HepG2 (cell line): ENCODE measurements at places on chromosomes 5 and 9. TPM values are rescaled to one million over a fixed set of nuclear protein-coding genes. Genes with fewer than 3 reads are reported as not detected.
A peak's percentile ranks its signal among the peaks of the same experiment; 100 is the strongest.

DNA sequence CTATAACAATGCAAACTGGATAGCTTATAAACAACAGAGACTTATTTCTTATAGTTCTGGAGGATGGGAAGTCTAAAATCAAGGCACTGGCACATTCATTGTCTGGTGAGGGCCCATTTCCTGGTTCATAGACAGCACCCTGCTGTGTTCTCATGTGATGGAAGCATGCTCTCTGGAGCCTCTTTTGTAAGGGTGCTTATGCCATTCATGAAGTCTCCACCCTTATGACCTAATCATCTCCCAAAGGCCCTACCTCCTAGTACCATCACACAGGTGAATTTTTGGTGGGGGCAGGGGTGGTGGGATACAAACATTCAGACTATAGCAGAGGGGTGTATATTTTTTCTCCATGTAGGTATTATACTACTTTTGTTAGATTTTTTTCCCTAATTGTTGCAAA lies 92.4 kb downstream of the UNC13B start:
- H3K27ac ChIP-seq = no peak overlapping the region

RANBP3L gene
- 0.09 TPM in 1 of 2 replicates, not detected in the other for total RNA-seq

DNA sequence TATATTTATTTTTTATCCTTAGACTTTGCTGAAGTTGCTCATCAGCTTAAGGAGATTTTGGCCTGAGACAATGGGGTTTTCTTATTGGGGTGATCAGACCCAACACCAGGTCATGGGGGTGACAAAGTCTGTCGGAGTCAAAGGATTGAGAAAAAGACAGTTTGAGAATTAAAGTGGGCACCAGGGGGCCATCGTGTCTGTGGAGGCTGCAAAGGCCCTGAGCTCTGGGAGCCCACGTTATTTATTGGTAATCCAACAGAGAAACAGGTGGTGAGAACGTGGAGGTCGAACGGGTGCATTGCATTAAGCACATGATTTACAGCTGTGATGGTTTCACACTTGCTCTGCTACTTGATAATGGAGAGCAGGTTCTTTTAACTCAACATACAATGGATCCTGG lies 102.5 kb upstream of the CDH10 start:
- DNase-seq = no peak
- H3K4me3 ChIP-seq = no peak overlapping the region
- H3K27me3 ChIP-seq = no peaks in the 10 kb centered on the region
- no peak overlapping the region for H3K27ac ChIP-seq
- no peaks in the 10 kb centered on the region for H3K4me1 ChIP-seq

VCAN gene
- total RNA-seq = 0.83 and 1.2 TPM in 2 replicates

- DNase-seq = no peak
- no peaks in the 10 kb centered on the region for H3K36me3 ChIP-seq
- H3K27ac ChIP-seq = no peak overlapping the region
Measured at GRCh38 chr9:116172216-116172615, 18.6 kb downstream of the PAPPA start.

DNA sequence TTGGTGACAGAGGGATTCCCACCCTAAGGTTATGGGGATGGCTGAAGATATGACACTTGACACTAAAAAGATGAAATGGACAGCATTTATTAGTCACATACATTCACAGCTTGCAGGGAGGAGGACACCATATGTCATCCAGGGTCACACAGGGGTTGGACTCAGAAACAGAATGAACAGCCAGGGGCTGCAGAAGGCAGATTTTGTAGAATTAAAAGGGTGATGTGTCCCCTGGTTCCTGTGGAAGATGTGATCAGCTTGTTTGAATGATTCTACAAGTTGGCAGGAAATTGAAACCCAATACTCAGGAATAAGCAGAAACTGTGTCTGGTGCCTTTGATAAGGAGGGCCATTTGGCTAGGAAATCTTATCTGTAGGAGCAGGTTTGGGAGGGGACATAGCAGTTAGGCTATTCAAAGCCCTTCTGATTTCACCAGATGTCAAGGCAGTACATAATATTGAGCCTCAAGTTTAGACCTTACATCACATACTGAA lies 102.3 kb upstream of the GRIN3A start:
- no peaks in the 10 kb centered on the region for H3K36me3 ChIP-seq
- DNase-seq = no peak
- H3K27me3 ChIP-seq = no peaks in the 10 kb centered on the region
- H3K27ac ChIP-seq = no peak overlapping the region
- no peak overlapping the region for H3K4me3 ChIP-seq

SNCAIP gene
- total RNA-seq = not detected in 2 replicates

DNA sequence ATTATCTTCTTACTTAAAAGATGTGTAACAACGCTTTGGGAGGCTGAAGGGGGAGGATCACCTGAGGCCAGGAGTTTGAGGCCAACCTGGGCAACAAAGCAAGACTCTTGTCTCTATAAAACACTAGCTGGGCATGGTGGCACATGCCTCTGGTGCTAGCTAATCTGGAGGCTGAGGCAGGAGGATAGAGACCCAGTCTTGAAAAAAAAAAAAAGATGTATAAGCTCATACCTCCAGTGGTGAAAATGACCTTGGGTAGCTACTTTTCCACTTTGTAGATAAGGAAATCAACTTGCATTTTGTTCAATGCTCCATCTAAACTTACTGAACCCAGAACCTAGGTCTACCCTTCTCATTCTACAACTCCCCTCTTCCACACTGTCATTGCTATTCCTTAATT lies 16.6 kb downstream of the ARRDC3 start:
- no peak overlapping the region for H3K27ac ChIP-seq
- H3K4me3 ChIP-seq = no peak overlapping the region
- H3K27me3 ChIP-seq = no peaks in the 10 kb centered on the region
- no peak for DNase-seq

DNA sequence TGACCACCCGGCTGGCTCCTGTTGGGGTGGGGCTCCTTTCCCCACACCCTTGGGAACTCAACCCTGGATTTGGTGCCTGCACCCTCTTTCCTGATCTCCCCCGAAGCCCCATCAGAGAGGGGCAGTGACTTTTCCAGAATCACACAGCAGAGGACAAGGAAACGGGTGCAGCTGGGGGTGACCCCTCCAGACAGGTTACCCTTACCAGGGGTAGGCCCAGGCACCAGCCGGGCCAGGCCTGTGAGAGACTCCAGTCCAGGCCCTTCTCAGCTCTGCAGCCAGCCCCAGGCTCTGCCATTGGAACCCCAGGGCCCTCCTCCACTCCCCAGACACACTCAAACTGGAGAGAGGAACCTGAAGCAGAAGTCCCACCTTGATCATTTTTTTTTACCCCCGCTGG lies 19.0 kb upstream of the PHYHD1 start:
- H3K4me1 ChIP-seq = peaks cover 28% of the 10 kb centered on the region
- no peak for DNase-seq
- H3K36me3 ChIP-seq = peaks cover 7% of the 10 kb centered on the region
- H3K27ac ChIP-seq = no peak overlapping the region

DNA sequence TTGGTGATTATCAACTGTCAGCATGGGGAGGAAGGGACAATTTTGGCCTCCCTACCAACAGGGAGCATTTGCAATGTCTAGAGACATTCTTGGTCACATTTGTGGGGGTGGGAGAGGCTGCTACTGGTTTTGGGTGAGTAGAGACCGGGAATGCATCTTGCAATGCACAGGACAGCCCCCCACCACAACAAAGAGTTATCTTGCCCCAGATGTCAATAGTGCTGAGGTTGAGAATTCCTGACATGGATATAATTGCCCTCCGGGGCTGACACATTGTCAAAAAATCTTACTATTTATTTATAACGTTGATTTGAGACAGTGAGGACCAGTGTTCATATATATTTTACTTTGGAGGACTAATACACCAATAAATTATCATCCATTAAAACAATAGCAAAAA lies 316.1 kb downstream of the PSAT1 start:
- H3K27me3 ChIP-seq = peaks cover 4% of the 10 kb centered on the region; the same call in 1 of the 3 replicates
- H3K4me1 ChIP-seq = no peaks in the 10 kb centered on the region
- no peak overlapping the region for H3K27ac ChIP-seq
- no peaks in the 10 kb centered on the region for H3K36me3 ChIP-seq
- H3K4me3 ChIP-seq = no peak overlapping the region

- H3K4me1 ChIP-seq = peaks cover 9% of the 10 kb centered on the region
- peaks cover 26% of the 10 kb centered on the region; the same call in 2 of the 3 replicates for H3K27me3 ChIP-seq
- DNase-seq = no peak
- H3K36me3 ChIP-seq = no peaks in the 10 kb centered on the region
- no peak overlapping the region for H3K27ac ChIP-seq
Measured at GRCh38 chr9:27527702-27528075, 1.9 kb downstream of the MOB3B start.

DNA sequence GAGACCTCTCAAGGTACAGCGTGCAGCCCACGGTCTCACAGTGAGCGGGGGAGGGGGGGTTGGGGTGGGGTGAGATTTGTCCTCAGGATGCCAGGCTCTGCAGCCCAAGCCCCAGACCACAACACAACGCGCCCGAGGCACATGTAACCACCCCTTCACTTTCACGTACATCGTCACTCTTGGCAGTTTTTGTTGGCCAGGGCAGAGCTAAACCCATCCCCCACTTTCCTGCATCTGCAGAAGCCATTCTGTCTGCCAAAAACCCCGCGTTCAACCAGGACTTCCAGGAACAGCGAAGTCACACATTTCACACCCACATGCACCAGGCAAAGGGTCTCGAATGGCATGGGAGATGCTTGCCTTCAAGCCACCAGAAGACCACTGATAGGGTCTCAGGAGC lies 9.4 kb upstream of the SMIM23 start:
- no peak for DNase-seq
- H3K36me3 ChIP-seq = no peaks in the 10 kb centered on the region
- H3K4me1 ChIP-seq = no peaks in the 10 kb centered on the region

DNA sequence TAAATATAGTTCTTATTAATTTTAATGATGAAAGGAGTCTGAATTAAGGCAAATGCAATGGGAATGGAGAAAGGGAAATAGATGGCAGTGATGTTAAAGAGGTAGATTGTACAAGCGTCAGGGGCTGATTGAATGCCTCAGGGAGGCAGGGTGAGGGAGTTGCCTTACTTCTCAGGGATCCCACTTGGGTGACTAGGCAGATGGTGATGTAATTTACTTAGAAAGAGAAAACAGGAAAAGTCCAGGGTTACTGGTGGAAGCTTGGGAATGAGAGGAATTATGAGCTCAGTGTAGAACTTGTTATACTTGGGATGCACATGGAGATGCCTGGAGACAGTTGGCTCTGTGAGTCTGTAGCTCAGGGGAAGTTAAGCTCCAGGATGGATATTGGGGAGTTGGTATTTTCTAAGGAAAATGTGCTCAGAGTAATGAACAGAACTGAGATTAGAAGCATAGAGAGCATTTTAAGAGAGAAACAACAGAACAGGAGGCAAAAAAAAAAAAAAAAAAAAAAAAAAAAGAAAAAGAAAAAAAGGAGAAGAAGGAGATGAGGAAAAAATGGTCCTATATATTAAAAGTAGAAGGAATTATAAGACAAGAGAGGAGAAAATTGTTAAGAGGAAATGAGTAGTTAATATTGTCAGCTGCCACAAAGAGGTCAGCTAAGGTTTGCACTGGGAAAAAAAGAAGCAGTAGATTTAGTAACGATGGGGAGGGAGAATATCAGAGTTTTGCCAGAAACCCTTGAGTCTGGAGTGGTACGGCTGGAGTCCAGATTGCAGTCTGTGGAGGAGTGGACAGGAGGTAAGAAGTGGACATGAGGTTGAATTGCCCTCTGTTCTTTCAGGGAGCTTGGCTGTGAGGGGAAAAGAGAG lies 88.0 kb upstream of the ELL2 start:
- DNase-seq = no peak
- peaks cover 40% of the 10 kb centered on the region for H3K4me1 ChIP-seq

ANXA2R gene
- total RNA-seq = 0.76 and 0.95 TPM in 2 replicates

DNA sequence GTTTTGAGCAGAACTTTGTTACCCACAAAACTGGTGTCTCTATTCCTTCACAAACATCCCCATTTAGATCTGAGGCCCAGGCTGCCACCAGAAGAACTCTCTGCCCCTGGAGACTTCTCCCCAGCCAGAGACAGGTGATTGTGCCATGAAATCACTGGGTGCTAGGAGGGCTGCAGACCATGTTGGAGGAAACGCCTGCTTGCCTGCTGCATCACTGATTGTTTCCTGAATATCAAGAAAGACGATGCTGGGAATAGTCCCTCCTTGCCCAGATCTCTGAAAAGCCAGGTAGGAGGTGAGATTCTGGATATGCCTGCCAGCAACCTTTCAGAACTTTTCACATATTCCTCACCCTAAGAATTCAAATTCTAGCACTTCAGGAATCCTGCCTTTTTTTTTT lies 8.1 kb downstream of the ZNF366 start:
- H3K4me3 ChIP-seq = no peak overlapping the region
- no peak for DNase-seq
- no peaks in the 10 kb centered on the region for H3K36me3 ChIP-seq
- peaks cover 10% of the 10 kb centered on the region for H3K4me1 ChIP-seq

DNA sequence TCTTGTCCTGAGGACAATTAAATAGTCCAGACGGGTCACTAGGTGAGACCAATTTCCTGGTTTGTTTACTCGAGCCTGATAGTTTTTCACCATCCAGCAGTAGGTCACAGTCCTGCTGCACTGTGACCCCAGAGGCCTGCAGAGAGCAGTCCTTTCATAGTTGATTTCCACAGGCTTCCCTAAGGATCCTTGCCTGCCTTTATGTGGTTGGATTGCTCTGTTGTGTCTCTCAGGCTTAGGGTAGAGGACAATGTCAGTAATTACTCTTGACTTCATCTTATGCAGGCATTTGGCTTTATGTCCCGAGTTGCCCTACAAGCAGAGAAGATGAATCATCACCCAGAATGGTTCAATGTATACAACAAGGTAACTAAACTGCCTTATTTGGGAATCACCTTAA lies 9.0 kb upstream of the CATSPER3 start:
- no peaks in the 10 kb centered on the region for H3K27me3 ChIP-seq
- H3K4me1 ChIP-seq = peaks cover 28% of the 10 kb centered on the region
- peak overlapping the region; percentile 28 for H3K27ac ChIP-seq
- no peak overlapping the region for H3K4me3 ChIP-seq
- DNase-seq = peak; percentile 73
- H3K36me3 ChIP-seq = peaks cover 7% of the 10 kb centered on the region; the same call in 1 of the 3 replicates

DNA sequence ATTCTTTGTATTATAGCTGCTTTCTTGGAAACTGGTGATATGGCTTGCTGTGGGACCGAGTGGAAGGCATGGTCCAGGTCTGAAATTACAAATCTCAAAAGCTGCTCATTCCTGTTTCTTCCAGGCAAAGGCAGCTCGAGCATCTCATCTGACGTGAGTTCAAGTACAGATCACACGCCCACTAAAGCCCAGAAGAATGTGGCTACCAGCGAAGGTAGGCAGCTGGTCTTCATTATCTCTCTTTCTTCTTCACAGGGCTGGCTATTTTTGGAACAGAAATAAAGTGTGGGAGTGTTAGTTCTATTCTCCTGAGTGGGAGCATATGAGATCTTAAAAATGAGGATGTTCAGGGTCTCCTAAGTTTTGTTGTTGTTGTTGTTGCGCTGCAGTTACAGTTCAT lies 115.9 kb downstream of the FBXL7 start:
- H3K36me3 ChIP-seq = no peaks in the 10 kb centered on the region
- H3K27ac ChIP-seq = no peak overlapping the region
- no peak overlapping the region for H3K4me3 ChIP-seq
- no peaks in the 10 kb centered on the region for H3K27me3 ChIP-seq
- no peak for DNase-seq
- no peaks in the 10 kb centered on the region for H3K4me1 ChIP-seq

GRCh38 chr5:144196612-144197011 lies 25.9 kb downstream of the KCTD16 start:
- H3K36me3 ChIP-seq = no peaks in the 10 kb centered on the region
- no peak overlapping the region for H3K27ac ChIP-seq
- H3K4me1 ChIP-seq = no peaks in the 10 kb centered on the region
- DNase-seq = no peak
- no peak overlapping the region for H3K4me3 ChIP-seq
- no peaks in the 10 kb centered on the region; the same call in 2 of the 3 replicates for H3K27me3 ChIP-seq

PRUNE2 gene
- total RNA-seq = 0.02 TPM in 1 of 2 replicates, not detected in the other
